ENCODE measurements at places on chromosomes 13 and 19.

- DNase-seq: no peak
Measured at GRCh38 chr19:52138983-52139251, 821 bp downstream of the ZNF616 start.

DNA sequence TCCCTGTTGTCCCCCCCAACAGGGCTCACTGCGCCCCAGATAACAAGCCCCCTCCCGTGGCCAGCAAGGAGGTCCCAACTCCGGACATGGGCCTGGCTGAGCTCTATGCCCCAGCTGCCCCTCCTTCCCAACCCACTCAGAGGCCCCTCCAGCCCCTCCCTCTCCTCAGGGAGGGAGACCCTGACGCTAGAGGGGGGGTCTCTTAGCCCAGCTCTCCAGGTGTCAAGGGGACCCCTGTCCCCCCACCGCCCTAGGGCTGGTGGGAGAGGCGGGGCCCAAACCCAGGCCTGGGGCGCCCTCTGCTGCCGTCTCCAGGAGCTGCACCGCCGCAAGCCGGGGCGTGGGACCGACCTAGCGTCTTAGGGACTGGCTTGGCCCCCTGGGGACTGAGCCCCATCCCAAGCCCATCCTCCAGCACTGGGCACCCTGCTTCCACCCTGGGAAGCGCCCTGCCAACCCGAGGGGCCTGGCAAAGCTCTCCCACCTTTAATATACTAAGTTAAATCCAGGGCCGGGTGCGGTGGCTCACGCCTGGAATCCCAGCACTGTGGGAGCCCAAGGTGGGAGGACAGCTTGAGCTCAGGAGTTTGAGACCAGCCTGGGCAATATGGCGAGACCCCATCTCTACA is 1.4 kb downstream of the GRIN3B start:
- DNase-seq: peak; percentile 53

GRCh38 chr13:77489566-77490337 is 45.8 kb upstream of the SCEL start:
- DNase-seq: no peak

GRCh38 chr19:48713864-48714755 is 5.4 kb downstream of the MAMSTR start:
- peak; percentile 95 for DNase-seq

DNA sequence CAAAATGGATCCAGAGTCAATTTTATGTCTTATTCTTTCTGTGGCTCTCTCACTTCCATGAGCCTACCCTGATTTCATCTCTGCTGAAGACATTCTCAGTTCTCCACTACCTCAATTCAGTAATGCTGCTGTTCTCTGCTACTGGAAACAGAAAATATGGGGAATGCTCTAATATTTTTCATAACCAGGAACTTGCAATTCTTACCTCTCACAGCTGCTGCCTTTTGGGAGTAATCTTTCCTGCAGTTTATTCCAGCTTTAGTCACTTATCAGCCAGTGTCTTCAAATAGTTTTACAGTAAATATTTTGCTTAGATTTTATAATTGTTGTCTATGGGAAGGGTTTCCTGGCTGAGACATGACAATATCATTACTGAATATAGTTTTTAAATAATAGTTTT is 145.1 kb upstream of the UFM1 start:
- no peak for DNase-seq

DNA sequence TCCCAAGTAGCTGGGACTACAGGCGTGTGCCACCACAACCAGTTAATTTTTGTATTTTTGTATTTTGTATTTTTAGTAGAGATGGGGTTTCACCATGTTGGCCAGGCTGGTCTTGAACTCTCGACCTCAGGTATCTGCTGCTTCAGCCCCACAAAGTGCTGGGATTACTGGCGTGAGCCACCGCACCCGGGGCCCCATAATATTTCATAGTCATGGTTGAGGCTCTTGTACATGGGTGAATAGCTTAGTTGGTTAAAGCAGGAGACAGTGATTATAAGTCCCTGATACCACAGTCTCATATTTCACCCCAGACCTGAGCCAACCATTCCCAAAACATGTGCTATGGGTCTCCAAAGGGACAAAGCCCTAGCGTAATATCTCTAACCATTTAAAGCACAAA is 26.1 kb downstream of the MBNL2 start:
- DNase-seq: no peak

DNA sequence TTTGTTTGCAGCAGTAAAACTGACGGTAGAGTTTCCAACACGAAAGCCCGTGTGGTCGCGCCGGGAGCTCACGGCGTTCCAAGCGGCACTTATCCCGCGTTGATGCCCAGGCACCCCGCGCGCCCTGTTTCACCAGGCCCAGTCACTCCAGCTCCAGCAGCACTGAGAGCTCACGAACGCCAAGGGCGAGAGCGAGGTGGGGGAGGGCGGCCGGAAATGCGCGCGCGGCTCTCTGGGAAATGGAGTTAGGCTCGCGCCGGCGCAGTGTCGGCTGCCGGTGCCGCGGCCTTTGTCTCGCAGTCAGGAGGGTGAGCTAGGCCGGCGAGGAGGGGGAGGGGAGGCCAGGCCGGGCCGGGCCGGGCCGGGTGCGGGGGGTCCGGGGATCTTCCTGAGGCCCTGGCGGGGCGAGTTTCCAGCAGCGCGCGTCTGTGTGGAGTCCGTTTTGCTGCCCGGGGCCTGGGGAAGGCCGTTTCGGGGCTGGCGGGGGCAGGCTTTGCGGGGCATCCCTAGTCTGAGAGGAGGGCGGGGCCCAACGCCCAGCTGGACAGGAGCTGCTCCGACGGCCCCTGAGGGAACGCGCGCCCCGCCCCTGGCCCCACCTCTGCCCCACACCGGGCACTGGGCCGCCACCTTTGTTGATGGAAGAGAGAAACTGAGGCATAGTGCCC is at the start of gene ZNF135:
Gene ZNF135, plus strand, starts transcription at position 280 of the 668 bp plus-strand sequence. CDS start 721 bp downstream, outside the sequence.
- peak; percentile 24 for DNase-seq

DNA sequence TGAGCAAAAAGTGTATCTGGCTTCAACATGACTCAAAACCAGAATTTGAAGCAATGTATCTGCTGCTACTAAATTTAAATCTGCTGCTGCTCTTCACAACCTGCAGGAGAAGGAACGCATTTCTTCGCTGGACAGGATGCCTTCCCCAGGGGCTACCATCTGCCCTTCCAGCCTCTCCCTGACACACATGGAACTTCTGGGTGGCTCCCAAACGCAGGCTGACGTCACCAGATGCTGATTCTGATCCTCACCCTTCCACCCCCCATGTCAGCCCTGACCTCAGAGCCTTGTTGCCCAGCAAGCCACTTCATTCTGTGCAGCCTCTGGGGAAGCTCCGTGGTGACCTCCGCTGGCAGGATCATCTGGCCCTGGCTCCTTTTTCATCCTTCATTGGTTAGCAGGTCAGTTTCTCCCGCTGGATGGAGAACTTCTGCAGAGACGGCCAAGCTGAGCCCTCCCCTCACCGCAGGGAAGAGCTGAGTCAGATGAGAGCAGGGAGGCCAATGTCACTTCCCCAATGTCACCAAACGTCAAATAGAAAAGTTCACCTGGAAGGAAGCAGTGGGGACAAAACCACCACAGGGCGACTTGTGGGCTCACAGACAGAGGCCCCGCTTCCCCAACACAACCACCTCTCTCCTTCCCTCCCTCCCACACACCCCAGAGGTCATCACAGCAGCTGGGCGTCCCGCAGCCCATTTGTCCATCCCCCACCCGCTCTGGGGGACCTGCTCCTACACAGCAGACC is 14.0 kb upstream of the RAB20 start:
- DNase-seq: no peak

DNA sequence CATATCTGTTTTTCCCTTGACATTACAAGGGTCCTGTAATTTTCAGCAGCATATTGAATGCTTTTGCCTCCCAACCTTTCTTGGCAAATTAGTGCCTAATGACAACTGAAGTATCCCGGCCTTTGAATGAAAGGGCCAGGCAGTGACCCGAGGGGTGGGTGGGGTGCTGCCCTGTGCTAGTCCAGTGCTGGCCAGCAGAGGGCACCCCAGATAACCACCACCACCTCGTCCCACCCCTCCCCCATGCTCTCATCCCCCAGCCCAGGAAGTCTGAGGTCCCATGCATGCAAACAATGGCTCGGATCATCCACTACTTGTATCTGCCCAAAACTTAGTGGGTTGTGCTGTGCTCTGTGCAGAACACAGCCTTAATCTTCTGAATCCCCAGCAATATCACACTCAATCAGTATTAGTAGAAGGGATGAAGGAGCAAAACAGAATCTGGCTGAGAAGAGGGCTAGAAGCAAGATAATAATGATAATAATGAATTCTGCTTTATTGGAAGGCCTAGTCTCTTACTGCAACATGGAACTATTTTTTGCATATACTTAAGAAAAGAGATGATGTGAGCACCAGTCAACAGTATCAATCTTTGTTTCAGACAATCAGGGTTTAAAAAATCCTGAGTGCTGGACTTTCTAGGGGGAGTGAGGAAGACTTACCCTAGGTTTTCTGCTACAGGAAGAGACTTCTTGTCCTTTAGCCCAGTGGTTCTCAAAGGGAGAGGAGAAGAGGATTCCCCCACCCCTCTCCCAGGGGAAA is 3.8 kb downstream of the ATP12A start:
- peak; percentile 33 for DNase-seq

GRCh38 chr19:2540646-2541454 is 64.9 kb downstream of the GADD45B start:
- no peak for DNase-seq

DNA sequence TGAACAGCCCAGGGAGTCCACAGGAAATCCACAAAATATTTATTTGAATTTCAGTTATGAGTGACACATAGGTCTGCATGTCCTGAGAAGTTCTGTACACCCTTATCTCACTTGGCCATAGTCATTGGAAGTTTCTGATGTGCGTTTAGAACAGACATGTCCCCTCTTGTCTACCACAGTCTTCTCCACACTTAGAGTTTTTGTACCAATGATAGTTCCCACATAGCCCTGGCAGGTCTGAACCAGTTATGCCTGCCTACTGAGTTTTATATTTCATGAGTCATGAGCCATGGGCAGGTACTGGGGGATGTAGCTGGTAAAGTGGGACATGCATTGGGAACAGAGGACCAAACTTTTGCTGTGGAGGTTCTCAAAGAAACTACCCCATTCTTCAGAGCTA is 11.3 kb downstream of the ZNF132 start:
- DNase-seq: no peak

DNA sequence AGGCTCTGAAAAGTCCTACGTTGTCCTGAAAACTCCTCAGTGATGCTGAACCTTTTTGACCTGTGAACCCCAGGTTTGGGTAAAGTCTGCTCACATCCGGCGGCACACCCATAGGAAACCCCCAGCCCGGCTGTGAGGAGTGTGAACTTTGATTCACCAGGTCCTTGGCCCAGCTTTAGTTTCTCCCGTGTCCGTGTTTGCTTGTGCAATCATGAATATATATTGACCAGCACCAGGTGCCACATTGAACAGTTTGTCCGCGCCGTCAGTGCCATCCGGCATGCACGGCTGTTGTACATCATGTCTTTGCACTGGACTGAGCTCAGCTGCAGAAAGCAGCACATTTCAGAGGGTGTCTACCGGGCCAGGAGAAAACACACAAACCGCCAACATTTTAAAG is 45.3 kb downstream of the NFIC start:
- DNase-seq: no peak

DNA sequence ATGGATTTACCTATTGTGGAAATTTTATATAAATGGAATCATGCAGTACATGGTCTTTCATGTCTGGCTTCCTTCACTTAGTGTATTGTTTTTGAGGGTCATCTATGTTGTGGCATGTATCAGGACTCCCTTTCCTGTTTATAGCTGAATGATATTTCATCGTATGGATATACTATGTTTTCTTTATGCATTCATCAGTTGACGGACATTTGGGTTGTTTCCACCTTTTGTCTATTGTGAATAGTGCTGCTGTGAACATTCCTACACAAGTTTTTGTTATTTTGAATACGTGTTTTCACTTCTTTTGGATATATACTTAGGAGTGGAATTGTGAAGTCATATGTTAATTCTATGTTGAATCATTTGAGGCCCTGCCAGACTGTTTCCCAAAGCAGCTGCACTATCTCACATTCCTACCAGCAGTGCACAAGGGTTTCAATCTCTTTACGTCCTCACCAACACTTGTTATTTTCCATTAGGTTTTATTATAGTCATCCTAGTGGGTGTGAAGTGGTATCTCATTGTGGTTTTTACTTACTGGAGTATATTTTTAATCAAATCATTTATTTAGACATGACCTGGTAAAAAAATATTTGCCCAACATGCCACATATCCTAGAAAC is 262.7 kb downstream of the DLEU7 start:
- no peak for DNase-seq

DNA sequence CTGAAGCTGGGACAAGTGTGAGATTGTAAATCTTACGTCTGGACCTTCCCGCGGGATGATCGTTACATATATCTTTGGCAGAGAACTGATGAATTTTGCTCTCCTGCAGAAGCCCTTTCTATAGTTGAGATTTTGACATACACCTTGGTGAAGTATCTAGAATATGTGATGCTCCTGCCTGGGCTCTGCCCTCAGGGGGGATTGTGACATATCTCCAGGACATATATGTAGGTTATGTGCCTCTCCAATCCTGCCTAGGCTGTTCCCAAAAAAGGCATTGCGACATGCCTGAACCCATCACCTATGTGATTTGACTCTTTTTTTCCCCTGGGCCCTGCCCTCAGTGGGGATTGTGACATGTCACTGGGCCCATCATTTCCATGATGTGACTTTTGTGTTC is 76.6 kb downstream of the ZNF208 start:
- DNase-seq: no peak

DNA sequence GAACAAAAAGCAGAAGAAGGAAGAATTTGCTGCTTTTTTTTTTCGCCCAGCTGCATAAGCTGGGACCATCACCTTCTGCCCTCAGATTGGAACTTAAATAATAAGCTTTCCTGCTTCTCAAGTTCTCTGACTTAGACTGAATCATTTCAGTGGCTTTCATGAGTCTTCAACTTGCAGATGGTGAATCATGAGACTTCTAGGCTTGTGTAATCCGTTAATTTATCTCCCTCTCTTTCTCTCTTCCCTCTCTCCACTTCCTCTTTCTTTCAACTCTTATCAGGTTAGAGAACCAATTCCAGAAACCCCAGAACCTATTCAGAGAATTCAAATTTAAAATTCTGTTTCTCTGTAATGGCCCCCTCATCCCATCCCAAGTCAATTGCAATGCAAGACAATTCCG is 1153.7 kb downstream of the PCDH9 start:
- no peak for DNase-seq

DNA sequence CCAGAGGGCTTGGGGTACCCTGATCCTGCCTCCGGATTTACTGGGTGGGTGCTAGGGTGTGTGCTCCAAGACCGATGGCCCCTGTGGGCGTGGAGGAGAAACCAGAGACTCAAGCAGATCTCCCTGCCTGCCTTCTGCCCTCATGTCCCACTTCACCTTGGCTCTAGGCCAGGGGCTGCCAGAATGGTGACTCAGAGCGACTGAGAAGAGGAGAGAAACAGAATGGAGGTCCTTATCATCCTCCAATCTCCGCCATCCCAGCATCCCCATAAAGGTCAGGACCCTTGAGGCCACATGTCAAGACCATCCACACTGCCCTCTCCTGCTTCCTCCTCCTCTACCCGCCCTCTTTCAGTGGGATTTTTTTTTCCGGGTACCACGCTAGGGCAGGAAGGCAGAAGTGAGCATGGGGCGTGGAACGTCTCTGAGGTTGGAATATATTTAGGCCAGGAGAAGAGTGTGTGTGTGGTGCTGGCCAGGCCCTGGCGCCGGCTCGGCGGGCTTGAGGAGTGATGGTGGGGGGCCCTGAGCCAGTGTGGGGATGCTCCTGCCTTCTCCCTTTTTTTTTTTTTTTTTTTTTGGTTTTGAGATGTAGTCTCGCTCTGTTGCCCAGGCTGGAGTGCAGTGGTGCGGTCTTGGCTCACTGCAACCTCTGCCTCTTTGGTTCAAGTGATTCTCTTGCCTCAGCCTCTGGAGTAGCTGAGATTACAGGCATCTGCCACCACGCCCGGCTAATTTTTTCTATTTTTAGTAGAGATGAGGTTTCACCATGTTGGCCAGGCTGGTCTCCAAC is 22.3 kb downstream of the IER2 start:
- DNase-seq: peak; percentile 69

GRCh38 chr19:11658970-11659369 is 61.7 kb downstream of the ZNF627 start:
- no peak for DNase-seq

Data from T follicular helper cell (primary cell).